ENCODE measurements at places on chromosomes 4 and X.

- DNase-seq, result peak; percentile 86
Observed at GRCh38 chr4:150176547-150176946, 98.3 kb downstream of the DCLK2 start.

- no peak for DNase-seq
Observed at GRCh38 chr4:1136048-1136447, 22.7 kb upstream of the RNF212 start.

DNA sequence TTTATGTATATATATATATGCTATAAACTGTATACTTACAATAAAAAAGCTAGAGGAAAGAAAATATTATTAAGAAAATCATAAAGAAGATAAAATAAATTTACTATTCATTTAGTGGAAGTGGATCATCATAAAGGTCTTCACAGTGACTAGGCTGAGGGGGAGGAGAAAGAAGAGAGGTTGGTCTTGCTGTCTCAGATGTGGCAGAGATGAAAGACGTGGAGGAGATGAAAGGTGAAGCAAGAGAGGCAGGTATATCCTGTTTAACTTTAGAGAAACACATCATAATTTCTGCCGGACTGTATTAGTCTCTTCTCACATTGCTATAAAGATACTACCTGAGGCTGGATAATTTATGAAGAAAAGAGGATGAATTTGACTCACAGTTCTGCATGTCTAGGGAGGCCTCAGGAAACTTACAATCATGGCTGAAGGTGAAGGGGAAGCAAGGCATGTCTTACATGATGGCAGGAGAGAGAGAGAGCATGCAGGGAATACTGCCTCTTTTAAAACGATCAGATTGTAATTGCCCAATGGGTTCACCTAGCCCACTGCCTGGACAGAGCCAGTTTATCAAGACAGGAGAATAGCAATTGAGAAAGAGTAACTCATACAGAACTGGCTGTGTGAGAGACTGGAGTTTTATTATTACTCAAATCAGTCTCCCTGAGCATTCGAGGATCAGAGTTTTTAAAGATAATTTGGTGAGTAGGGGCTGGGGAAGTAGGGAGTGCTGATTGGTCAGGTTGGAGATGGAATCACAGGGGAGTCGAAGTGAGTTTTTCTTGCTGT, 22.1 kb upstream of the RRAGB start:
- no peak for DNase-seq

DNA sequence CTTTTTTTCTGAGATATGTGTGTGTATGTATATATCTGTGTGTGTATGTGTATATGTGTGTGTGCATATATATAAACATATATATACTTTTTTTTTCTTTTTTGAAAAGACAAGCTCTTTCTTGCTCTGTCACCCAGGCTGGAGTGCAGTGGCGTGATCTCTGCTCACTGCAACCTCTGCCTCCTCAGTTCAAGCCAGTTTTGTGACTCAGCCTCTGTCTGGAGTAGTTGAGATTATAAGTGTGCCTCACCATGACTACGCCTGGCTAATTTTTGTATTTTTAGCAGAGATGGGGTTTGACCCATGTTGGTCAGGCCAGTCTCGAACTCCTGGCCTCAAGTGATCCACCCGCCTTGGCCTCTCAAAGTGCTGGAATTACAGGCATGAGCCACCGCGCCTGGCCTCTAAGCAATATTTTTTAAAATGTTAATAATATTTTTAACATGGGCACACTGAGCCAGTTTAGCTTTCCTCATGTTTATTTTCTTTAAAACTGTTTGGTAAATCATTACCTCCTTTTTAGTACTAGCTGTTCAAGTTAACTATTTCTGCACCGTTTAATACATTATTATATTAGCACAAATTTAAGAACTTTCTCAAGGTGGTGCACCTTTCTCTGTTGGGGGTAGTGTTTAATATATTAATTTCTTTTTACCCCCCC, 33.3 kb downstream of the BBS12 start:
- DNase-seq, result peak; percentile 54

- DNase-seq, result no peak
Observed at GRCh38 chr4:144288011-144288903, 147.7 kb upstream of the GYPA start.

DNA sequence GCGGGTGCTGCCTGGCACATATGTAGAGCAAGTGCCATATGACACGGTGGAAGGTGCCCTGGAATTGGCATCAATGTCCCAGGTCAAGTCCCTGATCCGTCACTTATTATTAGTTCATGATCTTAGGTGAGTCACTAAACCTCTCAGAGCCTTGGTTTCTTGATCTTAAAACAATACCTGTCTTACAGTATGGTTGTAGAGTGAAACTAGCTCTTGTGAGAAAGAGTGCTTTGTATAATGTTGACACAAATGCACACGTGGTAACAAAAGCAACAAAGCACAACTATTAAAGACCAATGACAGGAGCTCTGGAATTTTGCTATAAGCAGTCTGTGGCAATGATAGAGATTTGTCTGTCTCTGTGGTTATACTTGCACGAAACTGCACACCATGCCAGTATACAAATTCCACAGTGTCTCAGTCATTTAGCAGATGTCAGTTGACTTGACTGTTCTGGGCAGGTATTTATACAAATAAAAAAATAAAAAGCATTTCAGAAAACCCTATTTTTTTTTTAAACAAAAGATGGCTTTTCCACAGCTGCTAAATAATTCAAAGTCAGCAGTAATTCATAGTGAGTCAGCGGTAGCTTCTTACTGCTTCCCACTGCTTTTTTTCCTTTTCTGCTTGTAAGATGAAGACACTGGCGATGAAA, 19.7 kb upstream of the ACSL1 start:
- DNase-seq, result peak; percentile 42

DNA sequence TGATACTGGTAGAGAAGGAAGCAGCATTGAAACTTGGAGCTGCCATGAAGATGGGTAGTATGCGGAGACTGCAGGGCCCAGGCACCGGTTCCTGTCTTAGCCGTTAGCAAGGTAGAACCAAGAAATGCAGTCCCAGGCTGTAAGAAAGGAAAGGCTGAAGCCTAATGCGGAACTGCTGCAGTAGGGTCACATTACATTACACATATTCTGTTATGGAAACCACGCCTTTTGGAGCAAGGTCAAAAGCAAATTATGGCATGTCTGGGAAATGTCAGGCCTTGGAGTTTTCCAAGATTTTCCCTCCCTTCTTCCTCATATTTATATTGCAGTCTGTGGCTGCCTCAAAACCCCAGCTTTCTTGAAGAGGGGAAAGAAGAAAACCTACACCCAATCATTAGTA, 204.8 kb upstream of the RASGEF1B start:
- DNase-seq, result no peak

- no peak for DNase-seq
Observed at GRCh38 chr4:1249731-1250526, 999 bp upstream of the CTBP1 start.

- no peak for DNase-seq
Observed at GRCh38 chrX:122934131-122934530, 249.9 kb upstream of the GRIA3 start.

DNA sequence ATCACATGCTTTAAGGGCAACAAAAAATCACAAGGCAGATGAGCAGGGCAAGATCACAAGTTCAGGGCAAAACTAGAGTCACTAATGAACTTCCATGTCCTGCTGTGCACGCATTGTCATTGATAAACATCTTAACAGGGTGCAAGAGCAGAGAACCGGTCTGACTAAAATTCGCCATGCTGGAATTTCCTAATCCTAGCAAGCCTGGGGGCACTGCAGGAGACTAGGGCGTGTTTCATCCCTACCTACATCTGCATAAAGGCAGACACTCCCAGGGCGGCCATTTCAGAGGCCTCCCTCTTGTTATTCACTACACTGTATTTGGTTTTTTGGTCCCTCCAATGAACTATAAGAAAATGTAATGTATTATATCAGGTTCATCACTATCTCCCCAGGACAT, 203.6 kb downstream of the ARHGEF9 start:
- DNase-seq, result no peak

DNA sequence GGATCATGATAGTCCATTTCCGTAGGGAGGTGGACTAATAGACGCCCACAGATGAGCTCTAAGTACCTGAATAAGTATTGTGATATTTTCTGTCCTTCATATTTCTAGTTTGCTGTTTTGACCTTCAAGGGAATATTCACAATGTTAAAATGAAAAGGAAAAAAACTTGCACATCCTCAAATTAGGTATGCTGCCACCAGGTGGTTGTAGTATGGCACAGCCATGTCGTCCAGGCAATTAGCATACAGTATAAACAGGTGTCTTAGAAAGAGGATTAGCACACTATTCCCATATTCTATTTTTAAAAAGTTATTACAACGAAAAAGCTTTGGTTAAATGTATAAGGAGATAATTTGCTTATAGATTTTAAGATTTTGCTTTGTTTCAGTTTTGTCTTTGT, 802.0 kb downstream of the RPA4 start:
- DNase-seq, result peak; percentile 3

GRCh38 chrX:53347948-53348347, 66.6 kb upstream of the IQSEC2 start:
- no peak for DNase-seq

- DNase-seq, result peak; percentile 45
Observed at GRCh38 chr4:108820492-108821350, 57.9 kb upstream of the ETNPPL start.

- no peak for DNase-seq
Observed at GRCh38 chrX:133454491-133454914, 39.2 kb upstream of the GPC4 start.

DNA sequence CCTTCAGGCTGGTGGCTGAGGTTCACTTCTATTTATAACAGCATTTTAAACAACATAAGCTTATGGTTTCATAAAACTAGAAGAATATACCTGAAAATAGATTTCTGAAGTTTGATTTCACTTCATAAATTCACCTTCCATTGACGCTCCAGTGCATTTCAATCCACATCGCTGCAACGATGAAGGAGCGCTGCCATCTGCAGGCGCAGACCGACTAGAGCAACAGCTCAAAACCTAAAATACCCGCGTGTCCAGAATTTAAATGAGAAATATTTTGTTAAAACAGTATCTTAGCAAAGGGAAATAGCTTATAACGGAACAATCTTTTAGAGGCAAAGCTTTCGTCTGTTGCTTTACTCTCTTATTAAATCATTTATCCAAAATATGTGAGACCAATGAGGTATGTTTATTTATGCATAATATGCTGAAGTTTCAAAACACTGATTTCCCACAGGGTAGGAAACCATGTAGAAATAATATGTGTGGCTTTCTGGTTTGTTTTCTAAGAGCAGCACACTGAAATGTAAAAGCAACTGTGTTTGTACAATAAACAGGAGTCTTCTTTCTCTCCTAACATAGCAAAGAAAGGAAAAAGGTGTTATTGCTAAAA, 816.4 kb upstream of the FRG1 start:
- DNase-seq, result peak; percentile 26

GRCh38 chr4:150078041-150078578, at the start of gene DCLK2:
Gene DCLK2 (plus strand): TSS chr4:150078445. CDS start chr4:150079028, 583 bp downstream.
- peak; percentile 77 for DNase-seq

DNA sequence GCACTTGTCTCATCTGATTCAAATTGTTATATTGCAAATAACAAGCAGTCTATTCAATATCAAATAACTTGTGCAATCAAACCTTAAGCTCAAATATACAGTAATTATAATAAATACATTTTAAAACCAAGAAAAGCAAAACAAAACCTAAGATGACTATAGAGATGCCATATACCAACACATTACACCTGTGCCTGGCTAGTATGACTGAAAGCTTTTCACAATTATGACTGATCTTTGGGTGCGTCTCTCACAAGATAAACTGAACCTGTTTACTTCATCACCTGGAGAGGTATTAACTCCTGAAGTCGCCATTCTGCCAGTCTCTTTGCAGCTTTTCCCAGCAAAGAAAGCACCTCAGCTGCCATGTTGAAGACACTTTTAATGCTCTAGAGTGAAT, 41.3 kb downstream of the ACSL4 start:
- DNase-seq, result no peak

GRCh38 chr4:76614589-76614988, 179.6 kb downstream of the SHROOM3 start:
- DNase-seq, result no peak

- DNase-seq, result no peak
Observed at GRCh38 chr4:107837317-107837716, 12.6 kb downstream of the SGMS2 start.

DNA sequence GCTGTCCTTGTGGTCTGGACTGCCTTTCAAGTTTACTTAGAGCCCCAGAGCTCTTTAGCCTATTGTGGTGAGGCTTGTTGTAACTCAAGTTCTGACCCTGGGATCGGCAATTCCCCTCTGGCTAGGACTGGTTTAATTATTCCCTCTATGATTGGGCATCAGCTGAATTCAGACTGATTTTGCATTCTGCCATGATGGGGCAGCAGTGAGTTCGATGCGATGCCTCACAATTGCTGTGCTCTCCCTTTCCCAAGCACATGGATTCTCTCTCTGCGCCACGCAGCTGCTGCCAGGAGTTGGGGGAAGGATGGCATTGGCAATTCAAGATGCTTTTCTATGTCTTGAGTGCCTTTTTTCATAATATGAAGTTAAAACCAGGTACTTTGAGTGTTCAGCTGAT, 327.8 kb upstream of the CXorf51B start:
- DNase-seq, result no peak

DNA sequence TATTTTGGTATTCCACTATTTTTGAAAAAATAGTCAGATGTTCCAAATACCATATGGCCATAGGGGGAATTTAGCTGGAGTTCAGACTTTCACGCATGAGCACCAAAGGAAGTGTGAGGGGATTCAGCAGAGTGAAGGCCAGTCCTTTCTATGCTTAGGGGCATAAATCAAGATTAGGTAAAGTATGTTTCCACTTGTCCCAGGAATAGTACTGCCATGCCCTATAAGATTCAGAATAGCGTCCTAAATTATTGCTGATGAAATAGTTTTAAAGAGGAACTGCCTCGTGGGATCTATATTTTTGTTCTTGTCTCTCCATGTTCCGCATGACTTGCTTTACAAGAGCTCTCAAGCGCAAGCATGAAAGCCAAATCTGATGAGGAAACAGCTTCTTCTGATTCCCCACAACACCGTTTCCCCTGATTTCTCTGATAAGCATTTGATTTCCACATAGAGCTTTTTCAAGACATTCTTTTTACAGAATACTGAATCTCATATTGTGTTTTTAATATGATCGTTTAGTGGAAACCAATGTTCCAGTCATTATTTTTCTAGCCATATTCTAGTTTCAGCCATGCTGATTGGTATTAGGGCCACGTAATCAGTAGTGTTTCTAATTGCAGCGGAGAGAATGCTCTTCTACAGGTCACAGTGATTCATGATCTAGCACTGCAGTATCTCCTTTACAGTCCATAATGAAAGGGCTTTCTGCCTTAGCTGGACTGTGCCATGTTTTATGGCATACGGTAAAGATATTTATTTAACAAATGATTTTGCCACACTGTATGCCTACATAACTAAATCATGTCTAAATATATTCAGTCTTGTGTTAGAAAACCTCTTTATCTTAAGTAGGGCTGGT, 492.3 kb downstream of the CENPC start:
- DNase-seq, result no peak

GRCh38 chr4:111268769-111269414, 646.0 kb upstream of the PITX2 start:
- peak; percentile 37 for DNase-seq

DNA sequence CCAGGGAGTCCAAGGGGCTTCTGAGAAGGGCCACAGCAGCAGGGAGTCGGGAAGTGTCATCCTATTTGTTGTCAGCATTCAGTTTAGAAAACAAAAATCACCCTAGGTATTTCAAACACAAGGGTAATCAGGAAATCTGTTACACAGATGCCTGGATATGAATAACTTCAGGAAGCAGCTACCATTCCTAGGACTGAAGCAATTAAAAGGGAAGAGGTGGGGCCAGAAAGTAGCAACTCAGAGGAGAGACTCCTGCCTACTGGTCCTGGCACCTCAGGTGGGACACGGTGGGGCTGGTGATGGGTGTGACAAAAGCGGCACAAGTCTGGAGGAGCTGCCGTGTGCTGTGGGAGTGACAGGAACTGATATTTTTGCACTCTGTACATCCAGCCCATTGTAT, 107.9 kb downstream of the PDGFRA start:
- no peak for DNase-seq
